CD4-positive, alpha-beta memory T cell (primary cell): ENCODE measurements at places on chromosomes 11 and 22. TPM values are rescaled to one million over a fixed set of nuclear protein-coding genes. Genes with fewer than 3 reads are reported as not detected.

GRCh38 chr11:6622261-6623171, 3.3 kb upstream of the TPP1 start:
- DNase-seq: no peak

DNA sequence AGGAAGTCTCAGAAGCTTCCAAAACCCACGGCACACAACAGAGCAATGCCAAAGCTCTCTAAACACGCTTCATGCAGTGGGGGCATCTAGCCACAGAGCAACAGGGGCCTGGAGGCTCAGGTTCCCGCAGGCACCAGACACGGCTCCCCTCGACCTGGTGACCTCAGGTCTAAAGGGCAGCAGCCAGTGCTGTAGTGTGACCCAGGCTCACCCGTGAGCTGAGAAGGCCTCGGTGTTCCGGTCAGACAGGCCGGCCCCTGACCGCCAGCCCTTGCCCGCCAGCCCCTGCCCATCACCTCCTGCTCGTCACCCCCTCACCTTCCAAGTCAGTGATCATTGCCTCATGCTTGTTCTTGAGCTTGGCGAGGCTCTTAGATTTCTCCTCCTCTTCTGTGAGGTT, 45.7 kb downstream of the APOL1 start:
- DNase-seq: peak; percentile 25

GRCh38 chr11:41714101-41714500, 254.6 kb upstream of the LRRC4C start:
- DNase-seq: no peak

GRCh38 chr11:69435161-69435986, 46.1 kb upstream of the LINC01488 start:
- no peak for DNase-seq

DNA sequence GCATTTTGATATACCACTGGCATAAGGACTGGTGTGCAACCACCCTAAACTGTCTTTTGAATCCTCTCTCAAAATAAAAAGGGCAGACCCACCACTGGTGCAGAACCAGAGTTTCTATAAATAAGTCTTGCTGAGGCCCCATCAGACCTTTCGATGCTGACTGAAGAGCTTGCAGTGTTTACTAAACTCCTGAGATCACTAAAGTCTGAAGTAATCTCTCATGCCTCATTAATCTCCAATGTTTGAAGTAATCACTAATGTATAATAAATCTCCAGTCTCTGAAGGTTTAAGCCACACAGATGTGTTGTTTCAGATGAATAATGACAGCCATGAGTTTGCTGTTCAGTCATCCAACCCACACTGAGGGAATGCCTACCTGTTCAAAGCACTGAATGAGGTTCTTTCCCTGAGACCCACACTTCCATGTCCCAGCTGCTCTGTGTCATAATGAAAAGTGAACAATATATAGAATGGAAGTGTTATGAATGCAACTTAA, 50.6 kb upstream of the DEUP1 start:
- DNase-seq: no peak

DNA sequence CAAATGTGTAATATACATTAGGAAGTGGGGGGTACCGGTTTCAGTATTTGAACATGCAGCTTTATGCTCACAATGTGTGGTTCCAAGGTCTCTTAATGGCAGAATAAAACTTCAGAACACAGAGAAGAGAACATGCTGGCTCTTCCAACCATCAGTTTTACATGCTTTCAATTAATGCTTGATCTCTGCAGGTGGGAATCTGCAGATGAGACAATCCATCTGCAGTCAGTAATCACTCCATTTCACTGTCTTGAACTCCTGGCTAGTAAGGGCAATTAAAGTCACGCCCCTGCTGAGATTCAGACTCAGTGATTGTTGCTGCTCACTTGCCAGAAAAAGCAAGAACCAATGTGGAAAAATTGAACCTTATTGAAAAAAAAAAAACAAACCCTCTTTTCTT, 945.7 kb downstream of the DLG2 start:
- no peak for DNase-seq

DNA sequence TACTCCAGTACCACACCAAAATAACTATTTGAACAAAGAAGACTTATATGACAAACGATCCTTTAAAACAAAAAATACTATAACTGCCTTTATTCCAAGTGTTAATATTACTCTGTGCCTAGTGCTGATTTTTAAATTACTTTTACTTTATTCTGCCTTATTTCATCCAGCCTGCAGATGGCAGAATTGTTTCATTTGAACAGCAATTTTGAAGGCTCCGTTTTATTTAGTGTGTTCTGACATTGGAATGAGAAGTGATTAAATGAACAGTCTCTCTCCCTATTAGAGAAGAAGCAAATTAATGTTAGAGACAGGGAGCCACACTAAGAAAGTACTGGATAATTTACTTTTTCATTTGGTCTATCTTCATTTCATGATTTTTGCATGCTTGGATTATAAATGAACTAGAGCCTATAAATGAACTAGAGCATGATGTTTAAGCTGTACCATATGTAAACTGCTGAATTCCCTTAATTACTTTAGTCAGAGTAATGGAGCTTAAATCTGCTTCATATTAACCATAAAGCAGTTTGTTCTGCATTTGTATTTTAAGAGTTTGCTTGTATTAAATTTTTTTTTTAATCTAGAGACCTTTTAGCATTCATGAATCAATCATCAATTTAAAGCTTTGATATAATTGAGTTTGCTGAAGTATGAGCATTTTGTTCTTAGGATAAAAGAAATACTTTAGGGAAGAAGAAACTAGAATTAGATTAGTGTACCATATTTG, 9.8 kb downstream of the PDHX start:
- peak; percentile 54 for DNase-seq

DNA sequence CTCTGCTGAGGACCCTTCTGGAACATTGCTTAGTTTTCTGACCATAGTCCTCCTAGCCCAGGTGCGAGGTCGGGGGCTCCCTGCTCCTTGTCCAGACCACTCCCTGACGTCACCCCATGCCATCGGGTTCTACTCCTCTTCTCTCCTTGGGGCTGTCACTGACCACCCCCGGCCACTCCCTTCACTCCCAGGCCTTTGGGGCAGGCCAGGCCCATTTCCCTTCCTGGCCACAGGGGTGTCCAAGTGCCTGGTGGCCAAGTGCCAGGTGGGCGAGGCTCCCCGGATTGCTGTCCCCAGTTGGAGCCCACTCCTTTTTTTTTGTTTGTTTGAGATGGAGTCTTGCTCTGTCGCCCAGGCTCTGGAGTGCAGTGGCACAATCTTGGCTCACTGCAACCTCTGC, 19.5 kb downstream of the MRGPRD start:
- DNase-seq: no peak

- DNase-seq: peak; percentile 66
Measured at GRCh38 chr11:72584293-72584938, 89.8 kb downstream of the PDE2A start.

DNA sequence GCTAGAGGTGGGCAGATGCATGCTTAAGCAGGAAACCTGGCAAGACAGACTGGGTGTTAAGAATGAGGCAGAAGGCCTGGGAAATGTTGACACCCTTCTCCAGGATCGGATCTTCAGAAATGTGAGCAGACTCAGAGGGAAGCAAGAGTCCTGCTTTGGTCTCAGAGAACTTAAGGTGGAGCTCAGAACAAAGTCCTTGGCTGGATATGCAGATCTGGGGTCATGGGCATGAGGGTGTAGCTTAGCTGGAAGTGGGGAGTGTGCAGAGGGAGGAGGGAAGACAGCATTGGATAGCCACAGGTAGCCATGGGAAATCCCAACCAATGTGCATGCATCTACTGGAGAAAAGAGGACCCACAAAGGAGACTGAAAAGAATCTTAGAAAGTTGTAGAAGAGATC, 58.6 kb upstream of the CDON start:
- DNase-seq: no peak

GRCh38 chr11:69504127-69504526, 22.7 kb downstream of the LINC01488 start:
- no peak for DNase-seq

GRCh38 chr11:128172046-128172878, 415.1 kb downstream of the ETS1 start:
- peak; percentile 77 for DNase-seq

- DNase-seq: no peak
Measured at GRCh38 chr11:45260071-45260470, 26.1 kb downstream of the SYT13 start.

GRCh38 chr11:114166362-114166761, 106.9 kb downstream of the ZBTB16 start:
- no peak for DNase-seq

GRCh38 chr11:35953081-35953760, 9.4 kb downstream of the LDLRAD3 start:
- no peak for DNase-seq

- DNase-seq: no peak
Measured at GRCh38 chr11:83241291-83241946, 44.7 kb downstream of the CCDC90B start.

The ZNF214 gene
- not detected for total RNA-seq
